ENCODE measurements at places on chromosomes 5 and 9.

DNA sequence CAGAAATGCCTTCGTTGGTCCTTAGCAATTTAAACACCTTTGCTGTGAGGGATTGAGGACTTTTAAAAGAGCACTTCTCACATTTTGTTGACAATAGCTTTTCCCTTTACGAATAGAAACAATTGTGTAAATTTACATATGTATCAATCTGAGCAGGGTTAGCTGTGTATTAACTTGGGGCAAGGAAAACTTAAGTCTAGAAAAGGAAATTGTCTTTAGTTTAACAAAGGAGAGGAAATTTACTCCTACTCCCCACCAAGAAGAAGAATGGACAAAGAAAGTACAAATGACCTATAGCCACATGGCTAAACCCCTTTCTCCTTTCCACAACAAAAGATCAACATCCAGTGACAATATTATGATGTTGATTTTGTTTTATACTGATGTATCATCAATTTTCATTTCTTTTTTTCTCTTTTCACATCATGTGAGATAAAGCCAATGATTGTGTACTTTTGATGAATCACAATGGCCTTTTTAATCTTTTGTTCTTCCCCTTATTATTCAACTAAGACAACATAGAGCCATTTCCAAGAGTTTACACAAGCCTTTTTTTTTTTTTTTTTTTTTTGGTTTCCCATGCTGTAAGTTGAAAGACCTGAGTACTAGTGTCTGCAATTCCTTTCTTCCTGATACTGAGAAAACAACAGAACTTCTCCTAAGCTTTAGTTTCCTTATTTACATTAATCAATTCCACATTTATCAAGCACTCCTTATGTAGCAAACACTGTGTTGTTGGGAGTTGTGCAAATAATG lies 19.0 kb downstream of the FOXB2 start:
- DNase-seq, result no peak

DNA sequence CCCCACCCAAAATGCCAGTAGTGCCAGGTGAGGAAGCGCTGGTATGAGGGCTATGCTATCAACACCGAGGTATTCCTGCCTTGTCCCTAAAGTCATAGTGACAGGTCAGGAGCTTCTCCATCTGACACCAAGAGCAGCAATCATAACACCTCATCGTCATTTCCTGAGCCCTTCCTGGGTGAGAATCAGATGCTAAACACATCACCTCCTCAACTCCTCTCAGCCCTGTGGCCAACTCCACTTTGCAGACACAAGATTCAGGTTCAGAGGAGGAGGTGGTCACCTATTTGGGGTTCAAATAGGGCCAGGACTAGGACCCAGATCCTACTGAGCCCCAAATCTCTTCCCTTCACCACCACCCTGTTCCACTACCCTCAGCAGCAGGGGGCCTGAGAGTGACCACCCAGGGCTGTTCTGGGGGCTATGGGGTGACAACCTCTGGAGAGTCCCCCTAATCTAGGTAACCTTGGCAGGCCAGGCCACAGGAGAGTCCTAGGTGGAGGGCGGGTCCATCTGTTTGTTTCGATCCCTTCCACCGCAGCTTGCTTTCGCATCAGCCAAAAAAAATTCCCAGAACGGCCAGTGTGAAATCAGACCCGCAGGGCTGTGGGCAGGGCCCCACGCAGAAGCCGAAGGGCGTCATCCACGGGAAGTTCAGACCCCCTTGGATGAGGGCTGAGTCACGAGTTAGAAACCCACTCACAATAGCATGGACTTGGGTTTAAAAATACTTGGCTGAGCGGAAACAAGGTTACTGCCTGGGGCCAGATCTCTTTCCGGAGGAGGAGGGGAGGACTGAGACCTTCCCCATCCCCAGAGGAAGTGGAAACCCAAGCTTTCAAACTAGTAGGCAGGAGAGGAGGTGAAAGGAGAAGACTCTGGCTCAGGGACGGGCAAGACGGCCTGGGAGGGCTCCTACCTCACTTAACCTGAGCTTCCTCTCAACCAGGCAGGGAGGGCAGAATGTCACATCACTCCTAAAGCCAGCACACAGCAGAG lies 8.7 kb downstream of the STK10 start:
- peak; percentile 57 for DNase-seq

DNA sequence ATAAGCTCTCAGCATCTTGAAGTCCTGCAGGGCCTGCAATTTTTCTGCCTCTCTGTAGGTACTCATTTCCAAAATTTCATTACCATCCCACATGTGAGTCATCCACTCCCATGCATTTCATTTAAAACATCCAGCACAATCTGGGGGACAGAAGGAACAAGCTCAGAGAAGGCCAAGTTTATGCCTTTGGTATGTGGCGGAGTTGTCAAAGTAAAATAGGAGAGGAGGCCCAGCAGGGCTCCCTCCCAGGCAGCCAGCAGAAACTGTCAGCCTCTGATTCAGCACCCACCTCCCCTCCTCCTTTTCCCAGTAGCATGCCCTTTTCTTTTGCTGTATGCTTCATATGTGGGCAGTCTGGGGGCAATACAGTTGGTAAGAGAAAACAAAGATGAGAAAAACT lies 126.4 kb upstream of the ZNF366 start:
- no peak for DNase-seq

- DNase-seq, result no peak
Observed at GRCh38 chr9:90802386-90802985, 867 bp downstream of the SYK start.

- DNase-seq, result no peak
Observed at GRCh38 chr5:166581826-166582225, 1709.6 kb upstream of the WWC1 start.

GRCh38 chr9:116027511-116027910 lies 126.1 kb upstream of the PAPPA start:
- no peak for DNase-seq

DNA sequence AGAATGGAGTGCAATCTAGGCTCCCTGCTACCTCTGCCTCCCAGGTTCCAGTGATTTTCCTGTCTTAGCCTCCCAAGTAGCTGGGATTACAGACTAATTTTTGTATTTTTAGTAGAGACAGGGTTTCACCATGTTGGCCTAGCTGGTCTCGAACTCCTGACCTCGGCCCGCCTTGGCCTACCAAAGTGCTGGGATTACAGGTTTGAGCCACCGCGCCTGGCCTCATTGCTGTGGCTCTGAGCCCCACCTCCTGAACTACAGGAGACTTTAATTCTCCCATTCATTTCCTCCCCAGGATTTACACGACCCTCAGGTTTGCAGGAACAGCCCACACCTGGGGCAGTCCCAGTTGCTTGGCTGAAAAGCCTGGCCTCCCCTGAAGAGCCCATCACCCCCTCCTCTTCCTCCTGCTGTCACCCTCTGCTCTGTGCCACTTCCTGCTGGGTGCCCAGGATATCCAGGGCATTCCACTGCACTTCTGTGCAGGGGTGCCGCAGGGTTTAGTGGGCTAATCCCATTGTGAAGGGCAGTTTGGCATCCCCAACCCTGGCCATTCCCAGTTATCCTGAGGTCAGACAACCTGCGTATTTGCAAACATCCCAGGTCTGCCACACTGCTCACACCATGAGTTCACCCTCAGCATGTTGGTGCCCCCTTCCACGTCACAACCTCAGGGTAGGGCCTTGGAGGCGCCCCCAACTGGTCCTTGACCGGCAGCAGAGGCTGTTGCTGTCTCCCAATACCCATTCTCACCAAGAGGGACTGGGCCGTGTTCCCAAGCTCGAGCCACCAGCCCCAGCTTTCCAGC lies 265.0 kb upstream of the IRX4 start:
- no peak for DNase-seq

GRCh38 chr5:124596595-124597421 lies 149.6 kb downstream of the ZNF608 start:
- DNase-seq, result no peak

DNA sequence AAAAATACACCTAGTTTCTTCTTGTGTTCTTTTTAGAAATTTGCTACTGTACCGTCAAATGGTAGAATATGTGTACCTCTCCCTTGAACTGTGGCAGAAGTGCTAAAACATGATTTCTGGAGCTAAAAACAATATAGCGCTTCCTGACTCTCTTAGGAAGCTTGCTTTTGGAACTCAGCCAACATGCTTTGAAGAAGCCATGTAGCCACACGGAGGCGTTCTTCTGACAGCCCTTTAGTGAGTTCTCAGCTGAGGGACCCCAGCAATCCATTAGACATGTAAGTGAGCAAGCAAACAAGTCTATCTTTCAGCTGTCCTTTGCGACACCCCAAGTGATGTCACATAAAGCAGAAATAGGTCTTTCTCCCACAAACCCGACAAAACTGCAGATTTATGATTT lies 917.0 kb downstream of the CDH9 start:
- no peak for DNase-seq

DNA sequence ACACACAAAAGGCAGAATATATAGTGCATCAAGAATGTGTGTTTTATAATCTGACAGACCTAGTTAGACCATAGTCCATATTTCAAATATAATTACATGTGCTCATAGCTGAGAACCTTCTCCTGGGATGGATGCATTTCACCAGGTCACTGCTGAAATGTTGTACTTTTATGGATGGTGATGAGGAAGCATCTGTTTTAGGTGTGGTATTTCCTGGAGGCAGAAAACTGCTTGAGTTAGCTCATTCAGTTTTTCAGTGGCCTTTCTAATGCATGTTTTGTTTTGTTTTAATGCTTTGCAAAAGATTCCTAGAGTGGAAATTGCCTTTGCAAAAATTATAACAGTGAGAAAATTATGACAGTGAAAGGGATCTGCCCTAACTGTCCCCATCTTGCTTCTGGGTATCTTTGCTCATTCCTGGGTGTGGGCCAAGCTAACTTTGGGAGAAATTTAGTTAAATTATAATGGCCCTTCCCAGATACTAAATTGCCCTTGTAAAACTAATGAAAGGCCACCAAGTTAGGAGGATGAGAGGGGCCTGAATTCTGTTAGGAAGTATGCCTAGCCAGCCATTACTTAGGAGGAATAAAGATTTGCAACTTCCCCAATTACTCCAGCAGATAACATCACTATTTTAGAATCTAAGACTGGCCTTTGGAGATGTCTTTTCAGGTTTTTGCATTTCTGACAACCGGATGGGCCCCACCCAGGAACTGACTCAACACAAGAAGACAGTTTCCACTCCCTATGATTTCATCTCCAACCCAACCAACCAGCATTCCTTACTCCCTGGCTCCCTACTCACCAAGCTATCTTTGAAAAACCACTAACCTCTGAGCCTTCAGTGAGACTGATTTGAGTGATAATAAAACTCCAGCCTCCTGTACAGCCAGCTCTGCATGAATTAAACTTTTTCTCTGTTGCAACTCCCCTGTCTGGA lies 7.0 kb upstream of the IL12B start:
- DNase-seq, result peak; percentile 50

DNA sequence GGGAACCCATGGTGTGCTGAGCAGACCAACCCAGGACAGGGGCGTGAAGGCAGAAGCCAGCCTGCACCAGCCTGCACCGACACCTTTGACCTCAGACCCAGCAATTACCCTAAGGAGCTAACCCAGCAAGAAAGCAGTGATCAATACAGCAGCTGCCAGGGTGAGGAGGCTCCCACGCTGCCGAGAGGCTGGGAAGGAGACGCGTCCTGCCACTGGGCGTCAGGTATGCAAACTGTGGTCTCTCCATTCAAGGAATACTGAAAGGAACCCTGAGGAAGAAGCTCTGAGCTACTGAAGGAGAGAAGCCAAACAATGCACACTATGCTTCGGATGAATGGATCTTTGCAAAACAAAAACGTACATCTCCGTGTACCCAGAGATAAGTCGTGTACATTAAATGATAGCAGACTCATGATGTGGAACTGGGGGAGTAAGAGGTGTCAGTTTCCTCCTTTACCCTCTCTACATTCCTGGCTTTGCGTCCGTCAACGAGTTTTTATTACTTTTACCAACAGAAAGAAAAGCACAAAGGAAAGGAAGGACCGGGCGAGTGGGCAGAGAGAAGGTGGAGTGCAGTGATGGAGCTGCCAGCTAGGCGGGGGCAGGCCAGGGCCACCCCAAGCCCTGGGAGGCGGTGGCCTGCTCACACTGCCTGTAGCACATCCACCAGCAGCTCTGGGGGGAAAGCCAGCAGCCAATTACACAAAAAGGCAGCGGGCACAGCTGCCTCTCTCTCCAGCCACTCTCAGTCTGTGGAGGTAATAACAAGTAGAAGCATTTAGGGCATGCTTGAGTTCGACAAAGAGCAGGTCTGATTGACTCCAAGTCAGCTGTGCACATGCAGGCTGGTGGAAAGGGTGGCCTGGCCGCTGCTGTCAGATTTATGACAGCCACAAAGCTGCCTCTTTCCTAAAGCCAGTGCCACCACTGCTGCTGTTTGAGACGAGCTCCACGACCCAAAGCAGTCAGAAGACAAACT lies 29.3 kb downstream of the RASGEF1C start:
- DNase-seq, result no peak

- DNase-seq, result no peak
Observed at GRCh38 chr5:91690921-91691320, 307.8 kb upstream of the ARRDC3 start.
